ENCODE measurements at places on chromosomes 7 and 10.

DNA sequence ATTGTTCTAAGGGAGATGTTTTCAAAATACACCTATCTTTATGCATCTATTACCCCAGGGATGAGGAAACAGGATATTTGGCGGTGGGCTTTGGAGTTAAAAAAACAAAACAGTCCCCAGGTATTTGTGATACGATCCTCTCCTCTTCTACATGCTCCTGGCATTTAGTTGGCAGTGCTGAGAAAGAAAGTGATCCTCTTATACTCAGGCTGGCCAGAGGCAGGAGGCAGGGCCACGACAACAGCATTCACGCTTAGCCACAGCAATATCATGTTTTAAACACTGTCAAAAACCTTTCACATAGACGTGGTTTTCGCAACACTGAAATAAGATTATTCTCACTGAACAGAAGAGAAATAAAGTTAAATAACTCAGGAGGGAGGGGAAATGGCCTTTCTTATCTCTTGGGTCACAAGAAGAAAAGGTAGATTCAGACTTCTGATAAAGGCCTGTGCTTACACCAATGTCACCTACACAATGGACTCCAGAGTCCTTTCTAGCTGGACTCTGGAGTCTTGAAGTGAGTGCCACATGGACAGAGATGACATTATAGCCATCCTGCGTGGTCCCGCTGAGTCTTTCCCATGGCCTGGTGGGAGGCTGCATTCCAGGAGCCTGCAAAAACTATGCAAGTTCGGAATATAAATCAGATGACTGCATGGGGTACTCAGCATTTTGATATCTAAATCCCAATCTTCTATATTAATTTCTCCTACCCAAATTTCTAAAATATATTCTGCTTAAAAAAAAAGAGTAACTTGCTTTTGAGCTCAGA is 88.7 kb downstream of the PIP4K2A start:
- no peak for DNase-seq

DNA sequence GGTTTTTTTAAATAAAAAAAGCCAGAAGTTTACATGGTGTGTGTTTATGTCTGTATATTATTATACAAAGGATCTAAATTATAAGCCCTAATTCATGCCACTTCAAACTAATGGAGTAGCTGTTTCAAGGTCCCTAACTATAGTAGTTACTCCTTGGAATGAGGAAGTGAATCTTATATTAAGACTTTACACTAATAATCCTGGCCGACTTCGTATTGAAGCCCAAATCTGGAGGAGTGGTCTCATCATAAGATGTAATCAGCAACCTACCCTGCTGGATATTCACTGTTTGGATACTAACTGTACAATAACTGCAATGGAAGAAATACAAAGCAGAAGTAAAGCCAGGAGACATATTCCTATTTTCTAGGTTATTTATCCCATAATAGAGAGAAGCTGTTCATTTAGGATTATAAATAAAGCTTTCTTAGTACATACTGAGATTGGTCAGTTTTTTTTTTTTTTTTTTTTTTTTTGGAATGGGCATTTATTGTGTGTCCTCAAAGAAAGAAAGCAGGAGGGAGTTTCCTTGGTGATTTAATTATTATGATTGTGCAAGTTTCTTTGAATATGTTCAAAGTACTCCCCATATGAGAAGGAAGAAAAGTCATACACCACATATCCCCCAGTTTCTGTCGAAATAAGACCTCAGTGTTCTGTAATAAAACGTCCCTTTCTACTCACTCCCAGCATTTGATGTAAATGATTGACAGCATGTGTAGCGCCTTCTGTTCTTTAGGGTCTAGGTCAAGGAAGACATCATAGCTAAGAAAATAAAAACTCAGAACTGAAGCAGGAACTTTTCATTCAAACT is 397.8 kb downstream of the EXOC4 start:
- no peak for DNase-seq

DNA sequence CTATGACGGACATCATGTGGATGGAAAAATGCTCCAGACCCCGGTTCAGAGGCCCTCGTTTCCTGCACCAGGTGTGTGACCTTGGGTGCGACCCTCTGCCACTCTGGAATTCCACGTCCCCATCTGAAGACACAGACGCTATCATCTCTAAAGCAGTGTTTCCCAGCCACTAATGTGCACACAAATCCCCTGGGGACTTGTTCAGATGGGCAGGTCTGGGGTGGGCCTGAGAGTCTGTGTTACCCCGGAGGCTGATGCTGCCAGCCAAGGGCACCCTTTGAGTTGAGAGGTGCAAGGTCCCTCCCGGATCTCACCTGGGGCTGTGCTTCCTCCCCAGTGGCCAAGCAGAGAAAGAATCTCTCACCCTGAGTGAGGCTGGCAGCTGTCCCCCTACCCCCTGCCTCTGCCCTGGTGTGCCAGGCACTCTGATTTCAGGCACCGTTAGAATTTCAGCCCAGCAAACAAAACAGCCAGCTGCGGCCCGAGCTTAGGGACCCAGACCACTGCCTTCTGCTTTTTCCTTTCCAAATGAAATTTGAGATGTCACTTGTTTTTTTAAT is 90.0 kb downstream of the SLIT1 start:
- DNase-seq = no peak

DNA sequence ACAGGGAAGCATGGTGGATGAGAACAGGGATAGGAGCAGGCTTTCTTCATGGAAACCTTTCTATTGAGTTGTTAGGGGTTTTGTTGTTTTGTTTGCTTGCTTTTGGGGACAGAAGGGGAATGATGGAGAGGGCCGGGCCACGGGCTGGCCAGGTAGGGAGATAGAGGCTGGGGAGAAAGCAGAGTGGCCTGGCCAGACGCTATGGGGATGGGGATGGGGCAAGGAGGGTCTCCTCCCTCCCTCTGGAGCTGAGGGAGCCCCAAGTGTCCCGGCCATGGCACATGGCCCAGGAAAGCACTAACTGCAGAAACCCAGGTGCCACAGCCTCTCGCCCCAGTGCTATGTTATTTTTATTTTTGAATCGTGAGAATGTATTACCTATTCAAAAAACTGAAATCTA is 10.0 kb downstream of the AOC1 start:
- DNase-seq = no peak
